ENCODE measurements at places on chromosomes 16 and 17.

DNA sequence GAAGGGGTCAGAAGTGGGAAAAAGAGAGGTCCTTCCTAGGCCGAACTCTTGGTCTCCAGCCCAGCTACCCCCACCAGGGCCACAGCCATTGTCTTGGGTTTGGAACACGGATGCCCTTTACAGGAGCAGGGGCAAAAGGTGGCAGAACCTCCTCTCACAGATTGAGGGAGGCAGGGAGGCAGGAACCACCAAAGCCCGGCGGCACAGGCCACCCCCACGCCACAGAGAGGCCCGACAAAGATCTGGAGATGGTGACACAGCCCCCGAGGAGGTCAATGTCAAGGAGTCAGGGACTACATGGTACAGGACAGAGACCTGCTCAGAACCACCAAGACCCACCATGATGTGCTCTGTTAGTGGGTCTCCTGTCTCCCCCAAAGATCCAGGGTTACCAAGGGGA is 44.4 kb upstream of the DLX4 start:
- H3K4me3 ChIP-seq: no peak overlapping the region
- no peak overlapping the region for H3K27ac ChIP-seq
- no peaks in the 10 kb centered on the region for H3K27me3 ChIP-seq
- DNase-seq: no peak

GRCh38 chr16:73066927-73067670 is 19.2 kb upstream of the ZFHX3 start:
- H3K4me1 ChIP-seq: peaks cover 92% of the 10 kb centered on the region
- no peaks in the 10 kb centered on the region for H3K36me3 ChIP-seq
- peak overlapping the region; percentile 11 for H3K4me3 ChIP-seq
- no peak for DNase-seq
- H3K27me3 ChIP-seq: no peaks in the 10 kb centered on the region

DNA sequence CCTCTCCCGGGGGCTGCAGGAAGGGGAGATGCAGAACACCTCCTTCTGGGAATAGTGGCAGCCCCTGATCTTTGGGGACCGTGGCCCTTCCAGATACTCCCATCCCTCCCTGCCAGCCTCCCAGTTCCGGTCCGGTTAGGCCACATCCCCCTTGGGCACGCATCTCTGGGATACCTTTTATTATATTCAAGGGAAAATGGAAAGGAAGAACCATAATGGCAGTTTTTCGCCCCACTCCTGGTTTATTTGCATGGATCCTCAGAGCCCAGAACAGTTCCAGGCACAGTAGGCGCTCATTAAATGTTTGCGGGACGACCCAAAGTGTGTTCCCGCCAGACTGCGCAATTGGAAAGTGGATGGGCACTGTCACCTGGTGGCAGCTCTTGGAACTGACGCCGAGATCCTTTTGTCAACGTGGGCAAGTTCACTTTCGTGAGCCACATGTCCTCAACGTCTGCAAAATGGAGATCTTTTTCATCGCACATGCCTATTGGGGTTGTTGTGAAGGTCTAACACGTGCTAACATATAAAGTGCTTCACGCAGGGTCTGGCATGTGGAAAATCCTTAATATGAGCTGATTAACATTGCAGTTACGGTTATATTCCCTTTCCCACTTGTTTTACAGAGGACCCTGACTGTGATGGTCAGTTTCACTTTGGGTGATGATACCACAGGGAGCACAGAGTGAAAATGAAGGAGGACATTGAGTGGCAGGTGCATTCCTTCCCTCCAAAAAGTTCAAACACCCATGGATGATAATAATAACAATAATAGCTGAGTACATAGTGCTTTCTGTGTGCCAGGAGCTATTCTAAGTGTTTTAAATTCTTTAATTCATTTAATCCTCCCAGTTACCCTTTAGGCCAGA is 1.7 kb upstream of the GPRC5B start:
- peak overlapping the region; percentile 91 for H3K27ac ChIP-seq
- H3K36me3 ChIP-seq: no peaks in the 10 kb centered on the region
- peaks cover 46% of the 10 kb centered on the region for H3K4me1 ChIP-seq
- DNase-seq: peak; percentile 92
- peak overlapping the region; percentile 82 for H3K4me3 ChIP-seq
- H3K27me3 ChIP-seq: no peaks in the 10 kb centered on the region

- H3K36me3 ChIP-seq: peaks cover 5% of the 10 kb centered on the region
- H3K27me3 ChIP-seq: no peaks in the 10 kb centered on the region
- no peak for DNase-seq
- no peak overlapping the region for H3K27ac ChIP-seq
- no peaks in the 10 kb centered on the region for H3K4me1 ChIP-seq
Measured at GRCh38 chr16:27473101-27473900, 71.3 kb downstream of the IL21R start.

DNA sequence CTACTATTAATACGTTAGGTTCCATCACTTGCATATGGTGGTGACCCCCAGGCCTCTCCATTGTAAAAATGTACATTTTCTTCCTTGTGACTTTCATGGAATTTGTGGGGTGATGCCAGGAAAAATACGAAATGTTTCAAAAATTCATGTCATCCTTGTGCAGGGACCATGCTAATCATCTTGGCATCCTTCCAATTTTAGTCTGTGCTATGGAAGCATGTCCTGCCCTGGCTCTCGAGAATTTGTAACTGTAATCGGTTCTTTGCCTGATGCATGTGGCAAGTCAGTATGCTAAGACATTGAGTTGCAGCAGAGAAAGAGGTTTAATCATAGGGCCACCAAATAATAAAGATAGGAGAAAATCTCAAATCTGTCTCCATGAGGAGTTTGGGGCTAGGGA is 14.3 kb upstream of the GINS3 start:
- H3K27me3 ChIP-seq: no peaks in the 10 kb centered on the region
- no peak overlapping the region for H3K27ac ChIP-seq
- H3K36me3 ChIP-seq: no peaks in the 10 kb centered on the region
- no peak overlapping the region for H3K4me3 ChIP-seq
- H3K4me1 ChIP-seq: no peaks in the 10 kb centered on the region

- no peak overlapping the region for H3K27ac ChIP-seq
- H3K4me3 ChIP-seq: no peak overlapping the region
- no peaks in the 10 kb centered on the region for H3K4me1 ChIP-seq
- no peak for DNase-seq
- H3K36me3 ChIP-seq: no peaks in the 10 kb centered on the region
Measured at GRCh38 chr16:77353587-77354263, 81.1 kb downstream of the ADAMTS18 start.
